ENCODE measurements at places on chromosomes 2 and 18.
A peak's percentile ranks its signal among the peaks of the same experiment; 100 is the strongest.

DNA sequence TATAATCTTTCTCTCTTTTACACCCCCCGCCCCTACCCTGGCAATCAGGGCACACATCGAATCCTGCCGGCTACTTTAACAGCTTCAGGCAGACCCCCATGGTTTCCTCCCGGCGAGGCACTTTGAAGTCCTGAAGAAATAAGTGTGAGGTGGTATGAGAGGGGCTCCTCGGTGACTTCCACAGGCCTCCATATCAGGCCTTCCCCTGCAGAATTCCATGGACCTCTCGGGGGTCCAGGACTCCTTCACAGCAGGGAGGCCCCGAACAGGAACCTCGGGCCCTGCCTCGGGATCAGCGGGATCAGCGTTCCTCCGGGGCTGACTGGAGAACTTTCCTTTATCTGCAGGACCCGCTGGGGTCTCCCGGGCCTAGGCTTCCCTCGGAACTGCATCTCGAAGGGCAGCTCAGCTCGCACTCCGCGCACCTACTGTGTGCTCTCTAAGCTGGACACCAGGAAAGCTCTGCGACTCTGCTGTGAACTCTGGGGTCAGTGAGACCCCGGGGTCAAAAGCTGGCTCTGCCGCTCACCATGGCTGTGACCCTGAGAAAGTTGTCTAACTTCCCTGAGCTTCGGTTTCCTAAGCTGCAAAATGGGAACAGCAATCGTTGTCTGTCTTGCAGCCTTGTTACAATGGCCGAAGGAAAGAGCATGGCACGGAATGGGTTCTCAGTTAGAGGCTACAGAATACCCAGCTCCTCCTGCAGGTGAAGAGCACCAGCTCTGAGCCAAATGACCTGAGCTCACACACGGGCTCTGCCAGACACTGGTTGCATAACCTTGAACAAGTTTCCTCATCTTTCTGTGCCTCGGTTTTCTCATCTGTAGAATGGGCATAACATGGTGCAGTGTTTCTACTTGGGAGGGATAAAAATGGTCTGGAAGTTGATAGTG, 97.4 kb upstream of the ID2 start:
- DNase-seq = no peak

DNA sequence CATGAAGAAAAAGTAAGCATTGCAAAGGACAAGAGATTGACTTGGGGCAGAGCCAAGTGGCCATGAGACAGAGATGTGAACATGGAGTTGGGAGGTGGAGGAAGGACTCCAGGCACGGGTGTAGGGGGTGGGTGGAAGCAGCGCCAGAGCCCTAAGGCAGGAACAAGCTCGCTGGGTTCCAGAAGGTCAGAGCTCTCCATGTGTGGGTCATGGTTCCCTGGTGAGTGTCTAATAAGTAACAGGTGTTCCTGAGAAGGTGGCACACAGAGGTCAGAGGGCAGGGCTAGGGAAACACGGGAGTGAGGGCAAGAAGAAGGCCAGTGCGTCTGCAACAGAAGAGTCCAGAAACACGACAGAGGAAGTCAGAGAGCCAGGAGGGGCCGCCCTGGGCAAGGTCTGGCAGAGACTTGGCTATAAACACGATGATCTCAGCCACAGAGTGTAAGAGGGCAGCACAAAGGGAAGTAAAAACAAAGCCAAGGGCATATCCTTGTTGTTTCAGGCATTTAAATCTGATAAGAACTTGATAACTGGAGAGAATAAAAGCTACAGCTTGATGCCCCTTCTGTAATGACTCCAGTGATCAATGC, 260.8 kb downstream of the TGIF1 start:
- DNase-seq = no peak

- DNase-seq = no peak
Observed at GRCh38 chr18:30652387-30652786, 390.2 kb downstream of the DSC3 start.

GRCh38 chr2:204517154-204517553, 28.1 kb upstream of the PARD3B start:
- DNase-seq = no peak

GRCh38 chr18:57859314-57859713, 56.2 kb upstream of the ATP8B1 start:
- DNase-seq = peak; percentile 32

GRCh38 chr2:61887717-61888266, 664 bp downstream of the CCT4 start:
- peak; percentile 41 for DNase-seq

- no peak for DNase-seq
Observed at GRCh38 chr2:145919477-145919876, 1399.6 kb upstream of the ZEB2 start.
